ENCODE measurements at places on chromosomes 3 and 15. TPM values are rescaled to one million over a fixed set of nuclear protein-coding genes. Genes with fewer than 3 reads are reported as not detected.

DNA sequence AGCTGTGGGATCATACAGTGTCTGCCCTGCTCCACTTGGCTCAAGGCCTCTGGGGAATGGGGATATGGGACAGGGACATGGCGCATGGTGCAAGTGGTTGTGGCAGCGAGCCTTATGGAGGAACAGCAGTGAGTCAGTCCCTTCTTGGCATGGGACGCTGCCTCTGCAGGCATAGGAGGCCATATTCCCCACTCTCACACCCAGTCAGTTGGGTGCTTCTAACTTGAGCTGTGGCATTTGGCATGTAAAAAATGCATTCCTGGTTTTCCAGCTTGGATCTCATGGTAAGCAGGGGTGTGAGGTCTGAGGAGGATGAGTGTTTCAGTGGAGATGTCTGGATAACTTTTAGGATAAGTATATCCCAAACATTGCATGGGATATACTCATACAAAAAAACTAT is 31.6 kb upstream of the UBE2Q2 start:
- no peak overlapping the region for H3K4me3 ChIP-seq
- H3K27ac ChIP-seq = no peak overlapping the region
- DNase-seq = no peak
- H3K27me3 ChIP-seq = no peaks in the 10 kb centered on the region
- peaks cover 9% of the 10 kb centered on the region for H3K4me1 ChIP-seq
- H3K36me3 ChIP-seq = peaks cover 4% of the 10 kb centered on the region

DNA sequence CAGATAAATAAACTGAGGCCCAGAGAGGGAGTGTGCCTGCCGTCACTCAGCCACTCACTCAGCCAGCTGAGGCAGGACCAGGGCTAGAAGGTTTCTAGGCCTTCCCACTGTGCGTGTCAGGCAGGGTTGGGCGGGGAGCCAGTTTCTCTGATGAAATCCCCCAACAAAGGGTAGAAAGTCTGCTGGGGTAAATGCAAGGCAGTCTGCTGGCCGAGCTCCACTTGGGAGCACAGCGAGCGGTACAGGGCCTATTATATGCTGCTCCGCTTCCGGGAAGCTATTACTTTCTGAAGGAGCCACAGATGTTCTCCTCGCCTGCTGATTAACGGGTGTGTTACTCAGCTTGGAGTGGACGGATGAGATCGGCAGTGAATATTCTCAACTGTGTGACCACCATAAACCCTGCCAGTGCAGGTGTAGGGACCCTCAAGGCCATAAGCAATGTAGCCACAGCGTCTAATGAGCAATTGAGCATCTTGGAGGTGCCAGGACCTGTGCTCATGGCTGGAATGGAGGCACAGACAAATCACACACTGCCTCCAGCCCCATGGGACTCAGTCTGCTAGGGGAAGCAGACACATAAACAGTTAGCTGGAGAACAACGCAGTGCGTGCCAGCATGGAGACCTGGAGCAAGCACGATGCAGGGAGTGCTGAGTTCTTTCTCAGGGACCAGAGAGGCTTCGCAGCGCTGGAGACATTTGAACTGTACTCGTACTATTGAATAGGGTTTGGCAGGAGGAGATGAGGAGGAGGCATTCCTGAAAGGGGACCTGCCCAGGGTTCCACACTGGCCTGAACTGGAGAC is 42.1 kb downstream of the CORO2B start:
- peaks cover 9% of the 10 kb centered on the region for H3K27me3 ChIP-seq
- no peaks in the 10 kb centered on the region for H3K36me3 ChIP-seq
- no peak for DNase-seq
- no peak overlapping the region for H3K27ac ChIP-seq
- H3K4me3 ChIP-seq = no peak overlapping the region

- DNase-seq = peak; percentile 57
- H3K4me3 ChIP-seq = peak overlapping the region; percentile 98
- H3K4me1 ChIP-seq = peaks cover 59% of the 10 kb centered on the region
- H3K36me3 ChIP-seq = peaks cover 44% of the 10 kb centered on the region
Observed at GRCh38 chr3:49020330-49021212, 1.4 kb upstream of the NDUFAF3 start.

DNA sequence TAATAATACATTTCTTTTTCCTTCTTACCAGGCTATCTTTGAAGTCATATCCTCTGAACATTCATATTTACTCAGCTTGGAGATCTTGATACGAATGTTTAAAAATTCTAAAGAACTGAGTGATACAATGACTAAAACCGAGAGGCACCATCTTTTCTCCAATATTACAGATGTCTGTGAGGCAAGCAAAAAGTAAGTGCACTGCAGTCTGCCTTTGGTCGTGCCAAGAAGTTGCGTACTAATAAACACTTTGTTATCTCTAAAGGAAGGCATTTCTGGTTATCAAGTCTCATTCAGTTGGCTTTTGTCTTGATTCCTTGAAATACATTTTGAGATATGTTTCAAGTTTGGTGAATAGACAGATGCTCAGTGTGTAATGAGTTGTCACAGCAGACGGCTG is 31.6 kb downstream of the ARHGEF26 start:
- peaks cover 7% of the 10 kb centered on the region for H3K27me3 ChIP-seq
- H3K4me3 ChIP-seq = no peak overlapping the region
- H3K36me3 ChIP-seq = no peaks in the 10 kb centered on the region
- H3K4me1 ChIP-seq = no peaks in the 10 kb centered on the region
- H3K27ac ChIP-seq = no peak overlapping the region

DNA sequence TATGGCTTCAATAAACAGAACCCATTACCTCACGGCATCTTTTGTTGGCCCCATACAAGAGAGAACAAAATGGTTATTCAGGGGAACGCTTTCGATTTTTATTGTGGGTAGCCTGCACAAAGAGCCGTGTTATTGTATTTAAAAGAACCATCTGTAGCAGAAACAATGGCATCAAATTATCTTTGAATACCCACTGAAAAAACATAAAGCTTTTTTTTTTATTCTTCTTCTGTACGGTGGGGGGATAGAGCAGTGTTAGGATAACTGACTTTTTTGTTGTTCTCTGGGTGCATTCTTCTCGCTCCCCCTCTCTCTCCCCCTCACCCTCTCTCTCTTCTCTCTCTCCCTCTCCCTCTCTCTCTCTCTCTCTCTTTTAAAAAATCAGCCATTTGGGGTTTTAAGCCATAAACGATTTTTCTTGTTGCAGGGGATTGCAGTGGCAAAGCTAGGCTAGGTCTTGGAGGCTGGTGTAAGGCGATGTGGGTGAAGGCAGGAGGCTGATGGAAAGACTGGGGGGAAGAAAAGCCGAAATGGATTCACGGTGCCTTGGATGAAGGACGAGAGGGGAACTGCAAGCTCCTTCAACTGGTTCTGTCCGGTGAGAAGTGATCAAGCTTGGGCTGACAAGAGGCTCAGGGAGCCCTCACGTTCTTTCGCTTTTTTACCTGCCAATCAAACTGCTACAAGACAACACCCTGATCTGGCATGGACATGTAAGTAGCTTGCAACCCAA is 12.4 kb upstream of the SOX2 start:
- DNase-seq = no peak
- H3K4me1 ChIP-seq = peaks cover 24% of the 10 kb centered on the region
- no peak overlapping the region for H3K27ac ChIP-seq
- no peak overlapping the region for H3K4me3 ChIP-seq
- H3K36me3 ChIP-seq = peaks cover 3% of the 10 kb centered on the region

DNA sequence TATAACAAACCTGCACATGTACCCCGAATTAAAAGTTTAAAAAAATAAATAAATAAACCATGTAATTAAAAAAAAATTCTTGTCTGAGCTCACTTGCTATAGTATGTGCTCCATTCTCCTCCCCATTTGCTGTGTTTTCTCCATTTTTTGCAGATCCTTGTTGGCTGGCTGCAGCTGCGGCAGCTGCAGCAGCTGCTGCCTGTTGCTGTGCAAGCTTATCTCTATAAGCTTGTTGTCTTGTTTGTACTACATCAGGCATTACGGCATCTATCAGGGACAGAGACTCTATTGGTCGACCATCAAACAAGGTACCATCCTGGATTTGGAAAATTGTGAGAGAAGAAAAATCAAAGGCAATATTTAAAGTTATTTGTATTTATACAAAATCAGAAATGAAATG is 145.9 kb downstream of the TBL1XR1 start:
- peaks cover 10% of the 10 kb centered on the region for H3K4me1 ChIP-seq
- H3K4me3 ChIP-seq = no peak overlapping the region
- no peak overlapping the region for H3K27ac ChIP-seq
- H3K27me3 ChIP-seq = no peaks in the 10 kb centered on the region
- peaks cover 40% of the 10 kb centered on the region for H3K36me3 ChIP-seq
- no peak for DNase-seq

DNA sequence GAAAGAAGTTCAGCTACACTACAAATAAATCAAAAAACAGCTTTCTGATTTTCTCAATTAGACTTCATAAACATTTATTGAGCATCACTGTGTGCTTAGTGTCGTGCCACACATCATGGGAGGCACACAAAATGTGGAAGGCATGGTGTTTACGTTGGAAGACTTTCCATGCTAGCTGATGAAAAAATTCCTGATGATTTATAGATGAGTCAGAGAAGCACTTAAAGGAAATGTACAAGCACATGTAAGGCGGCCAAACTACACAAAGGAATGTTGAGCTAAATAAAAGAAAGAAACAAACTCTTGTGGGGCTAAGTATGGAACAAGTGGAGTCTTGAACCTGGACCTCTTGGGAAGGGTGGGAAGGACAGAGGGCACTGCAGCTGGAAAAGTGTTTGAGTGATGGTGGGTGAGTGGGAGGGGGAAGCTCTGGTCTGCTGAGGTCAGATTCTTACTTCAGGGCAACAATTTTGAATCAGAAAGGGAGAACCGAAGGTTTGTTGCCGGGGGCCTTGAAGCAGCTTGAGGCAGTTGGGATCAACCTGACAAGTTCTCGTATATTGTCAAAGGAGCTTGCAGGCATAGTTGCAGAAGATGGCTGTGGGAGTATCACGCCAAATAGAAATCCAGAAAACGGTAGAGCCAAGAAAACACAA is 66.9 kb downstream of the FOXB1 start:
- no peak overlapping the region for H3K27ac ChIP-seq
- H3K27me3 ChIP-seq = peaks cover 8% of the 10 kb centered on the region
- peaks cover 18% of the 10 kb centered on the region for H3K4me1 ChIP-seq
- no peak for DNase-seq
- no peaks in the 10 kb centered on the region for H3K36me3 ChIP-seq

- no peak for DNase-seq
- H3K27me3 ChIP-seq = no peaks in the 10 kb centered on the region
- H3K4me3 ChIP-seq = no peak overlapping the region
- peaks cover 21% of the 10 kb centered on the region for H3K4me1 ChIP-seq
- no peak overlapping the region for H3K27ac ChIP-seq
Observed at GRCh38 chr15:89096664-89097063, 8.4 kb downstream of the ABHD2 start.

DNA sequence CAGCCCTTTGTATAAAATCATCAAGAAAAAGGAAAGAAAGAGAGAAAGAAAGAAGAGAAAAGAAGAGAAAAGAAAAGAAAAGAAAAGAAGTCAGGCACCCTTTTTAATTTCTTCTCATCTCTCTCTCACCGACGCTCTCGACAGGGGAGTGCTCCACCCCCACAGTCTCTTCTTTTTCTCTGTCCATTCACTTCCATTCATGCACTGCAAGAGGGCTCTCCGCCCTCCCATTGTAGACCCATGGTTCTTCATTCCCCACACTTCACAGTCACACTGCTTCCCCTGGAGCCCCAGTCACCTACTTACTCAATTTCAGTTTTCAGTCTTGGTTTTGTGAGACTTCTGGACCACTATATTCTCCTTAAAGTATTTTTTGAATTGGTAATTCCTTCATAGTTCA is 254.7 kb downstream of the SOX2 start:
- no peaks in the 10 kb centered on the region for H3K27me3 ChIP-seq
- H3K4me1 ChIP-seq = no peaks in the 10 kb centered on the region
- DNase-seq = no peak
- H3K4me3 ChIP-seq = no peak overlapping the region

- H3K27me3 ChIP-seq = peaks cover 4% of the 10 kb centered on the region
- H3K36me3 ChIP-seq = no peaks in the 10 kb centered on the region
- H3K27ac ChIP-seq = no peak overlapping the region
- no peak overlapping the region for H3K4me3 ChIP-seq
- no peak for DNase-seq
- H3K4me1 ChIP-seq = no peaks in the 10 kb centered on the region
Observed at GRCh38 chr3:2948882-2949281, 161.3 kb downstream of the IL5RA start.

DNA sequence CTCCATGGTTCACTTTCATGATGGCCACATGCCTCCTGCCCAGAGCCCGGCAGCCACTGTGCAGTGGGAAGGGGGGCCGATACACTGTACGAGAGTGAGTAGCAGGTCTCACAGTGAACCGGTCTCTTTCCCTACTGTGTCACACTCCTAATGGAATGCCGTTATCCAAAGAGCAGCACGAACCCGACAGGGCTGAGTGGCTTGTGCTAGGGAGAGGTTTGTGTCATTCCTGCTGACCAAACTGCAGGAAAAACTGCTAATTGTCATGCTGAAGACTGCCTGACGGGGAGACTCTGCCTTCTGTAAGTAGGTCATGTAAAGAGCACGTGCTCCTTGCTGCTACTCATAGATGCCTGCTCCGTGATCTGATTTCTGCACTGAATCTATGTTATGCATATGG is 105.1 kb downstream of the ARPP21 start:
- H3K4me3 ChIP-seq = no peak overlapping the region
- H3K4me1 ChIP-seq = no peaks in the 10 kb centered on the region

DNA sequence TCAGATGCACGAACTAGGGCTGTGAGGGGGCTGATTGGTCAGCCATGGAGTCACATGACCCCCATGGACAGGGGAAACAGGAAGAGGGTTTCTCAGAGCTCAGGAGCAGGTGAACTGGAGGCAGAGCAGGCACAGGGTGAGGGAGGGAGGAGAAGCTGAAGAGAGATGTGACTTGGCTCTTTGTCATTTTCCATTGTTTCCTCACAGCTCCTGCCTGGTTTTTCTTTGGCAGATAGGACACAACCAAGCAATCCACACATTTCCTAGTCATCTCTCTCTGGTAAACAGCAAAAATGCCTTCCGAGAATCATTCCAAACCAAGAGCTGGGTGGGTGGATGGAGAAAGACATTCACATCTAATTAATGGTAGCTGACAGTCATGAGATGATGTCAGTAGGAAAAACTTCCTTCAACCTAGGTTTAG is 43.4 kb upstream of the LMCD1 start:
- no peaks in the 10 kb centered on the region for H3K36me3 ChIP-seq
- no peak for DNase-seq
- no peak overlapping the region for H3K4me3 ChIP-seq
- H3K27me3 ChIP-seq = peaks cover 2% of the 10 kb centered on the region
- no peaks in the 10 kb centered on the region for H3K4me1 ChIP-seq

The ADCY5 gene
- not detected for total RNA-seq

The SRP14 gene
- 153 TPM for total RNA-seq

The ATR gene
- 24.5 TPM for total RNA-seq

The SLC6A11 gene
- not detected for total RNA-seq

The NR2E3 gene
- total RNA-seq = not detected

The PTX3 gene
- not detected for total RNA-seq

The SIAH2 gene
- 44.9 TPM for total RNA-seq

The SST gene
- not detected for total RNA-seq

The RTP4 gene
- total RNA-seq = 23.2 TPM

The MUC4 gene
- total RNA-seq = 0.08 TPM

The IL5RA gene
- total RNA-seq = not detected

Measured in activated CD4-positive, alpha-beta memory T cell treated with anti-CD3 and anti-CD28 coated beads, Interleukin-2, amount 10 ng/mL, durations not matched to agents 7 days and 5 days (primary cell).